ENCODE measurements at places on chromosomes 2 and 18.

GRCh38 chr2:31694444-31694843, 113.7 kb upstream of the SRD5A2 start:
- DNase-seq = no peak

DNA sequence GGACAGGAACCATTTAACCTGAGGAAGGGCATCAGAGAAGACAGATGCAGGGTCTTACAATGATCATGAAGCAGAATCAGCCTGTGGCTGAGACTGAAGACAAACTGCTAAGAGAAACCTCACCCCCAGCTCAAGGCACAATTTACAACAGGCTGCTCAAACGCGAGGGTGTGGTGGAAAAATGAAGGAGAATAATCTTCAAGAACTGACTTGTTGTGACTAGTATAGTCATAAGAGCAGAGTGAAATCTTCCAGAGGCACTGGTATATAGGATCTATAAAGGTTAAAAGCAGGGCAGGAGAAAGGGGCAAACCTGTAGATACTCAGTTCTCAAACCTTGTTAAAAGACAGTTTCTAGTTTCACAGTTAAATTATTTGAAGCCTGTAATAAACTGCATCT, 1155.8 kb upstream of the TMEFF2 start:
- DNase-seq = no peak

DNA sequence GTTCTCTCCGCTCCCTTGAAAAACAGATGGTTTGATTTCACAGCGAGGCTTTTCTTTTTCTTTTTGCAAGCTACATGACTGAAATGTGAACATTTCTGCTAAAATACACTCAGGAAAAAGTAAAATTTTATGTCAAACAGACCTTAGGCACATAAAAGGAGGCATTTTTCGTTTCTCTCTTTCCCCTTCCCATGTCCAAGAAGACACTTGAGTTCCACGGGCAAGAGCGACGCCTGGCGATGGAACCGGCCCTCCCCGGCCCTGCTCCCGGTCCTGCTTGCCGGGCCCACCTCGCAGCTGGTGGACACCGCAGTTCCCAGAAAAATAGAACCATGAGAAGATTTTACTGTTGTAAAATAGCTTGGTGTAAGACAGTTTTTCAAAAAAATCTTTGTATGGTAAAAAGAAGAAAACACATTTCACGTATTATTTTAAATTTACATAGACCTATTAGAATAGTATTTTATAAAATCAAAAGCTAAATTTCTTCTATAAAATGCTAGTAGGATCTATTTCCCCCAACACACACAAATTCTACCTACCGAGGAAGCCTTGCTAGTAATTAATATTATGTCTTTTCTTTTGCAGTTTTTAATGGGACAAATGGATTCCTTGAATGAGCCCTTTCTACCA, 2.3 kb upstream of the ALKAL2 start:
- peak; percentile 70 for DNase-seq

DNA sequence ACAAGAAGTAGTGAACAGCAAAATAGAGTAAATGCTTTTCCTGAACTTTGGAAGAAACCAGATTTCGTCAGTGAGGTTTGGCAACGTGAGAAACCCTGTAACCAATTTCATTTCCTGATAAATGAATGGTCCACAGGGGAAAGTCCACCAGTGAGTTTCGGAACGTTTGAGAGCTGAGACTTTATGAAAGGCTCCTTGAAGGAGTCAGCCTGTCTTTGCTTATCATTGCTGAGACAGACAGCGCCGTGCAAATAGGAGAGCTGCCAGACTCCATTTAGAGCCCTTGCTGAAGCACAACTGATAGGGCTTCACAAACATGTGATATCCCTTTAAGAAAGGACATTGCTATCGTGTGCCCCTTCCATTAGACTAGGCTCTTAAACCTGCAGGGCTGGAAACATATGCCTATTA, 121.8 kb upstream of the SMAD7 start:
- no peak for DNase-seq

- no peak for DNase-seq
Observed at GRCh38 chr2:122070241-122070731, 314.8 kb downstream of the TSN start.

DNA sequence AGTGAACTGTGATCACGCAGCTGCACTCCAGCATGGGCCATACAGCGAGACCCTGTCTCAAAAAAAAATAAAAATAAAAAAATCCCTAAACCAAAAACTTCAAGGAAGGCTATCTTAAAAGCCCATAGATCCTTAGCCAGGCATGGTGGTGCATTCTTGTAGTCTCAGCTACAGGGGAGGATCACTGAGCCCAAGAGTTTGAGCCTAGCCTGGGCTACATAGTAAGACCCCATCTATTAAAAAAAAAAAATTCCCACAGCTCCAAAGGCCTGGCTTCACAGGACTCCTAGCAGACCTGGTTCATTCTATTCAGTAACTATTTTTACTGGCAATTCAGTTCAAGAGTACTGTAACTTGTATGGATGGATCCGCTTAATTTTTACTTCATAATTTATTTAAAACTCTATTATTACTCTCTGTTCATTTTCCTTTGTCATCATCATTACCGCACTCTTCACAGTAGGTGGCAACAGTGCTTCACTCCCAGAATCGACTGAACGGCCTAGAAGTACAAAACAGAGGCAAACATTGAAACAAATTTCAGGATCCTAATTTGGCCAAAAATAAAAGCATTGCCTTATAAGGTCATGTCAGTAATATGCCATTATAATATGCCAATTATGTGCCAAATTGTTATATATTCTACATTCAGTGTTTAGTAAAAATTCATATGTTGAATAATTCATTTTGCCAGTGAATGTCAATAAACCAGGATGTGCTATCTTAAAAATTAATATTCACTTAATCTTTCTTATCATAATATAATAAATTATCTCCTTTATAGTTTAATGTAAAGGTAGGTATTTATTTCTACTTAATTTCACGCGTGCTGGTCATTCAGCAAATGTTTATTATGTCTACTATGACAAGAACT, 14.3 kb upstream of the STAM2 start:
- peak; percentile 41 for DNase-seq

- no peak for DNase-seq
Observed at GRCh38 chr2:178807227-178808008, at the start of gene TTN. TTN (minus strand) TSS chr2:178807423; CDS start chr2:178804642, 2,781 bp downstream.

DNA sequence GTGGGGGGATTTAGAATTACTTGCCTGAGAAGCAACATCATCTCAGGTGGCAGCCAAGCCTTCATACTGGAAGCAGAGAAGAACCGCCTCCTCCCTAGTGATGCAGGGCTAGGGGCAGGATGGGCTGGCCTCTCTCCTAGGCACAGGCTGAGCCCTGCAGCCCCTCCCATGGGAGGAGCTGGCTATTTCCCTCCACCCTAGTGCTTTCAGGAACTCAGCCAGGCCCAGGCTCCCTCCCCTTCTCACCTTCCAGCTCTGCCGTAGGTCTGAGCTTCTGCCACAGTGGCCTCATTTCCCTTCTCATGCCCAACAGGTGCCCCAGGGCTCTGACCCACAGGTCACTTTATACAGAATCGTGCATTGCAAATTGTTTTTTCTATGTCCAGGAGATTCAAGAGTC, 31.0 kb downstream of the CENPA start:
- peak; percentile 24 for DNase-seq

DNA sequence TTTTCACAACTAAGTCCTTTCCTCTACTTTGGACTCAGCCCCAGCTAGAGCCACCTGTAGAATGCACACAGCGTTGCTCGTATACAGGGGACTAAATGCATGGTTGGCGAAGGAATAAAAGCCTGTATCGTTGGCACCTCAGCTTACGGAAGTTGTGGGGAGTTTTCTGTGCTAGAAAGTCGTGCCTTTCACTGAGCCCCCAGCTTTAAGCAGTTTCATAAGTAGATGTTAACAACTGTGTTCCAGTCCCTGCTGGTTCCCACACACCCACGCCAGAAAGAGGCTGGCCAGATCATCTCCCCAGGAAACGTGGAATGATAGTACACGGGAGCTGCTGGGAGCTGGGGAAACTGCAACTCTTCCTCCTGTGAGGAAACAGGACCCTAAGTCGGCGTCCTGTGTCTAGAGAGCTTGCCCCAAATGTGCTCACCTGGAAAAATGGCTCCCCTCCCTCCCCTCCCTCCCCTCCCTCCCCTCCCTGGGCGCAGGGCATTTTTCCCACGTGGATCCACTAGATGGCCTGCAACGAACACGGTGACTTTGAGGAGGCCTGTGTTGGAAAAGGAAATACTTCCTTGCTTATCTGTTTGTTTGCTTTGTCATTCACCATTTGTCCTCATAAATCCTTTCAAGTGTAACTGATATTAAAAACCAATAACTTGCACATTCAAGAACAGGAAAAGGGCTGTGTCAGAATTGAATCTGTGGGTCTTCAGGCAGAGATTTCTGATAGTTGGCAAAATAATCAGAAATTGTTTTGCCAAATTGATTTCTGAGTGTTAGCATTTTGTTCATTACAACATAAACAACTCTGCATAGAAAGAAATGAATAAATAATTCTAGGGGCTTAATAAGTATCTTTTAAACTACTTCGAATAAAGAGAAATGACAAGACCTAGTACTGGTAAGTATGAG, 43.9 kb upstream of the RFX8 start:
- DNase-seq = no peak

DNA sequence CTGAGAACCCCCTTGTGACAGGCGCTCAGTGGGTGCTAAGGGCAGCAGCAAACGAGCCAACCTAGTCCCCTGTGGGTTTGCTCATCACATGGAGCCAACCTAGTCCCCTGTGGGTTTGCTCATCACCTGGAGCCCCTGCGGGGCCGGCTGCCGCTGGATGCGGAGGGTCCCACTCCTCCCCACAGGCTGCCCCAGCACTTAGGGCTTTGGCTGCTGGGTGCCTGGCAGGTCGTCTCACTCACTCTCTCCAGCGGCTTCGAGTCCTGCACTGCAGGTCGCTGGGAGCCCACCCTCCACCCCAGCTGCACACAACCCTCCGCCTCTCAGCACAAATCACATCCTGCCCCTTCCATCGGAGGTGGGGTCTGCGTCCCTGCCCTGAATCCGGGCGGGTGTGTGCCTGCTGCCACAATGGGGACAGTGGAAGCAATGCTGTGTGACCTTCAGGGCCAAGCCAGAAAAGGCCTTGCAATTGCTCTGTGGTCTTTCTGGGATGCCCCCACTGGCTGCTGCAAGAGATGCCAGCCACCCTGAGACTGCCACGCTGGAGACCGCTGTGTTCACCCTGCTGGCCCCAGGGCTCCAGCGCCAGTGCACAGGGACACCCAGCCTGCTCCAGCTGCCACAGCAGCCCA, 248.1 kb upstream of the SALL3 start:
- no peak for DNase-seq

DNA sequence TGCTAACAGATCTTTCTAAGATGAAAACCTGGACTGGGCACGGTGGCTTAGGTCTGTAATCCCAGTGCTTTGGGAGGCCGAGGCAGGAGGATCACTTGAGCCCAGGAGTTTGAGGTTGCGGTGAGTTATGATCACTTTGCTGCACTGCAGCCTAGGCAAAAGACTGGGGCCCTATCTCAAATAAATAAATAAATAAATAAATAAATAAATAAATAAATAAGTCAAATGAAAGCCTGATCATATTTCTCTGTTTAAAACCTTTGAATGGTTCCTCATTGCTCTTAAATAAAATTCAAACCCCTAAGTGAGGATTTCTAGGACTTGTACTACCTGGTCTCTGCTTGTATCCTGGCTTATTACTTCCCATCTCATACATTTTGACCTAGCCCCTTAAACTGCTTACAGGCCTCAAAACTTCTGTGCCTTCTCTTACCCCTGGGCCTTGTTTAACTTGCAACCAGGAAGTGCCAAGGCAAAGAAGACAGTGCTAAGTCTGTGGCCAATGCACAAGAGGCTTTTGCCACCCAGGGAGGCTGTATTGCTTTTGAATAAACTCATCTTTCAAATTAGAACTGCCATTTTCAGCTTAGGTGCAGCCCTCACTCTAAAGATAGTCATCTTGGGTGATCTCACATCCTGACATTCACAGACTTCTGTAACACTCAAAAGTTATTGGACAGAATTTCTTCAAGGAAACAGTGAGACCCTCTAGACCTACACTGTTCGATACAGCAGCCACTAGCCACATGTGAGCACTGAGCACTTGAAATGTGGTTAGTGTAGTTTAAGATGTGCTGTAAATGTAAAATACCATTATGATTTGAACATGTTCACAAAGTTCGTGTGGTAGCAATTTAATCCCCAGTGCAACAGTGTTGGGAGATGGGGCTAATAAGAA, 73.7 kb downstream of the POLE4 start:
- DNase-seq = no peak

GRCh38 chr18:3604498-3605408, 154.8 kb downstream of the TGIF1 start:
- peak; percentile 49 for DNase-seq

- no peak for DNase-seq
Observed at GRCh38 chr2:14756981-14757657, 124.6 kb downstream of the LRATD1 start.

DNA sequence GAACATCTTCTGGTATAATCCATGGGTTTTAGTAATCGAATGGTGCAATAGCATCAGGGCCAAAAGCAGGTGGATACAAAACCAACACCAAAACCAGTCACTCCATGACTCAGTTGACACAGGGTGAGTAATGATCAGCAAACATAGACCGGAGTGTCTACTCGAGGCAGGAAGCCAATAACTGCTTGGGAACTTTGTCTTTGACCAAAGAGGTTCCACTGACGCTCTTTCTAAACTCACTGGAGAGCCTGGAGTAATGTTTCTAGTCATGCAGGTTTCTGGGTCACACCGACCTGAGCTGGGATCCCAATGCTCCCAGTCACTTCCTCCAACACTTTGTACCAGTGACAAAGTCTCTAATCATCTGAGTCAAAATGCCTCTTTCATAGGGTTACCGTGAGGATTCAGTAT, 30.9 kb downstream of the MREG start:
- DNase-seq = no peak

DNA sequence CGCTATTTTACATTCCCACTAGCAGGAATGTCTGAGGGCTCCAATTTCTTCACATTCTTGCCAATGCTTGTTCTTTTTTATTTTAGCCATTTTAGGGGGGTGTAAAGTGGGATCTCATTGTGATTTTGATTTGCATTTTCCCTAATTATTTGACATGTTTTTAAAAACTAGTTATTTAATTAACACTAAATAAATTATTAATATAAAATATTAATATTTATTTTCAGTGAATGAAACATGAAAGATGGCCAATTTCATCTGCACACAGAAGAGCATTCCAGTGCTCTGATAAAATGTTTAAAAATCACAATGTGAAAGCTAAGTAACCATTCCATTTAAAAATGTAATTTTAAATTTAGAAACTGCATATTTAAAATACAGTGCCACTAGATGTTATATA, 322.2 kb upstream of the ZNF521 start:
- DNase-seq = no peak

Measured in activated naive CD4-positive, alpha-beta T cell treated with anti-CD3 and anti-CD28 coated beads, Interleukin-2, amount 10 ng/mL, durations not matched to agents 7 days and 5 days (primary cell).